Stimulated activated CD8-positive, alpha-beta memory T cell treated with anti-CD3 and anti-CD28 coated beads, Interleukin-7, amount 100 ng/mL, for 1 hour (primary cell): ENCODE measurements at places on chromosomes 2 and 18.

DNA sequence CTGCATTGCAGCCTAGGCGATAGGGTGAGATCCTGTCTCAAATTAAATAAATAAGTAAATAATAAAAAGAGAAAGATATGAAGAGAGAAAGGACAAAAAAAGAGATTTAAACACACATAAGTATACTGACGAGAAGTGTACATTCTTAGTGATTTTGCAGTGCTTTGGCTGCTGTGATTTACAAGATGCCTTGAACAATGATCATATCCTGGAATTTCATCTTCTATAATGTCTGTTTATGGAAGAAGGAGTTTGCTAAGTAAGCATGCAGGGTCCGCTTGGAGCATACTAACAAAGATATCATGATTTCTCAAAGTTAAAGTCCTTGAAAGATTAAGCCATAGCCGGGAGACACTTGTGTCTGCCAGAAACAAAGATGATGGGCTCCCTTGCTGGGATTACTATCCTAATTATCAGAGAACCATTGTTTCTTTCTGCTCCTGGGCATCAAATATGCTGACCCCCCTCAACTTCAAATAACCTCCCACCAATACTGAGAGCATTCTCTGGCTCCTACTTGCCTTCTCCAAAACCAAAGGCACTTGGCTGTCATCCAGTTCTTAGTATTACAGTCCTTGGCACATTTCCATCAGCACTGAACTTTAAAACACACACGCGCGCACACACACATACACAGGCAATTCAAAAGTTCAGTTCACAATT, 47.5 kb upstream of the STAM2 start:
- DNase-seq = no peak

DNA sequence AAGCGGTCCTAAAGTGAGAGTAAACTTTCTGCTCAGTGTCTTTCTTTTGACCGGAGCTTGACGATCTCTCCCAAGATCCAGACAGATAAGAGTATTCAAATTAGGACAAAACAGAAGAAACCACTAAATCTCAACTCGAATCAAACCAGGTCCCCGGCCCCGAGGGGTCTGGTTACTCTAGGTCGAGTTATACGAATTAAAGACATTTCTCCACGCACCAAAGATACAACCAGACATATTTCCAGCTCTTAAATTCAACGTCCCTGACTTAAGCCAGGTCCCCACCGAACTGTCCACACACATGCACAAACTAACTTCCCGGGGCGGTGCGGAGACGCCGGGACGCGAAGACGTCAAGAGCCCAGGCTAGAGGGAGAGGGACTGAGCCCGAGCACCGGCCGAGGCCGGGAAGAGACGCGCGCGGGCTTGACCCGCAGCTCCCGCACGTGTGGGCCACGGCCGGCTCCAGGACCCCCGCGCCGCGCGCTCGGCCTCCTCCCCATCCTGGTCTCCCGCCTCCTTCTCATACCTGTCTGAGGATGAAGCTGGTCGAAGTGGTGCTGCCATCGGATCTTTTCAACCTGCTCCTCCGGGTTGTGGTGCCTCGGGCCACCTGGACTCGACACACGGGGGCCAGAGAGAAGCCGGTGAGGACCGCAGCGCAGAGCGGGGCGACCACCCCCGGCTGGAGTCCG, 896 bp downstream of the CACNB4 start:
- no peak for DNase-seq

DNA sequence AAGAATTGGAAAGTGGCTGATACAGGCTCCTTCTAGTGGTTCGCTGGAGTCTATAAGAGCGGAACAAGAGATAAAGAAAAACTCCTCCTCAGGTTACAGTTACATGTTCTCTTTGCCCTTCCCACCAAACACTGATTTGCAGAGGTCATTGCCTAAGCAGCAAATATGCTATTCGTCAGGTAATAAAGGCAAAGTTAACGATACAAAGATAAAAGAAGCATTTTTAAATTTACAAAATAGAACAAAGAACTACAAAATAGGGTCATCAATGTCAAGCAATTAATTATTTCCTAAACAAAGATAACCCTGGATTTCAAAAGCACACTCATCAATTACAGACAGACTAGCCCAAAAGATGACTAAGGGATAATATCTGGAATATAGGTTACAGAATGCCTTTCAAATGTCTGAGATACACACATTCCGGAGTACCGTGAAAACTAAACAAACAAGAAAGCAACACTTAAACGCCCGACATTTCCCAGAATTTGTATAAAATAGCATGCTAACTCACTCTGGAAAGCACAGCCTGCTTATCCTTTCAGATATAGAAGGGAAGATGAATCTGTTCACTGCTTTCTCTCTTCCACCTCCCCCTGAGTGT, 186.4 kb downstream of the MREG start:
- no peak for DNase-seq

GRCh38 chr18:37847544-37847943, 281.9 kb upstream of the CELF4 start:
- no peak for DNase-seq
